Smooth muscle cell of the pulmonary artery (primary cell): ENCODE measurements at places on chromosomes 3 and 15. TPM values are rescaled to one million over a fixed set of nuclear protein-coding genes. Genes with fewer than 3 reads are reported as not detected.

Gene DAZL
- total RNA-seq: not detected in 2 replicates

Gene PRKCI
- 53.5 and 54.9 TPM in 2 replicates for total RNA-seq

Gene SLC28A1
- 0.10 TPM in 1 of 2 replicates, not detected in the other for total RNA-seq

Gene EEFSEC
- total RNA-seq: 5.0 and 5.9 TPM in 2 replicates

Gene ROPN1
- not detected in 2 replicates for total RNA-seq

Gene CADPS
- total RNA-seq: 0.17 and 3.3 TPM in 2 replicates

Gene FETUB
- not detected in 2 replicates for total RNA-seq
